ENCODE measurements at places on chromosomes 16 and 17.

DNA sequence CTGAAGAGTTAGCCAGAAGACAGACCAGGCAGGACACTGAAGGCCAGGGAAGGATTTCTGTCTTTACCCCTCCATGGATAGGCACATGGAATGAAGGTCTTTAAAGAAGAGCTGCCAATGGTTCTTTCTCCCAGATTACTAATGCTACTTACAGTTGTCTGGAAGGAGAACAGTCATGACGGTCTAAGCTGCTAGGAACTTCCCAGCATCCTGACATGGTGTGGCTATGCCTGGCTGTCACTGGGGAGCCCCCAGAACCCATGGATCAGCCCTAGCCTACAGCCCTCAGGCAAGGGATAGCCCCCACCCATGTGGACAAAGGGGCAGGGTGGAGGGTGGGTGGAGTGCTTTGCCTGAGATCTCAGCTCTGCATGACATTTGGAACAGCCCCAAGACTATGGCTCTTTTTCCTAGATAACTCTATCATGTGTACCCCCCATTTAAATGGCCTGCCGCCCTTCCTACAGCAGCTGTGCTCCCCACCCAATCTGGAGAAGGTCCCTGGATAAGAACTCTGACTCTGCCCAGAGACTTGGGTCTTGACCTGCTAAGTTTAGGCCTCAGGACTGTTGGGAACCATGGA is 9.2 kb upstream of the KAT7 start:
- DNase-seq: no peak

DNA sequence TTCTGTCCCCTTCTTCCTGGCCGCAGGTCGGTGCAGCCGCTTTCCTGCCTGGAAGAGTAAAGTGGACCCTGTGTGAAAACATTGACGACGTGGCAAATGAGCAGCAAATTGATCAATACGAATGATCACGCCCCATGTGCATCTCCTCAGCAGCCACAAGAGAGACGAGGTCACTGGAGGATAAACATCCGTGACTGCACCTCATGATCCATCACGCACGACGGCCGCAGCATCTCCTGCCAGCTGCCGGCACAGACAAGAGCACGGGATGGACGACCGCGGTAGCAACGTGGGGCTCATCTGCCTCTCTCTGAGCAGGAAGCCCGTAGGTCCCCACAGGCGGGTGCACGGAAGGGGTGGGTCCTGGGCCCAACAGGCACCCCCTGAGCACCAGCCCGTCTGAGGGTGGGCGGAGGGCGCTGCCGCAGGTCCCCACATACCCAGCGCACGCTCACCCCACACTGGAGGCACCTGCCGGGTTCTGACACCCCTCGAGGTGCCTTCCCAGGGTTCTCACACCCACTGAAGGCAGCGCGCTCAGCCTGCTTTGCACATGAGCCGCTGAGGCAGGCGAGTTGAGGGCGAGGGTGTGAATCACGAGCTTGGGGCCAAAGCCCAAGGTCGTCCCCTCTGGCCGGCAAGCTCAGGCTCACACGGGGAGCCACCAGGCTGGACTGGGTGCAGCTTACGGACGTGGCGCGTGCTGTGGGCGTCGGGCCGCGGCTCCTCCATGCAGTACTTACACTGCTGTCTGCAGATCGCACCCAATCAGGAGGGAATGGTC is 12.3 kb upstream of the CDH15 start:
- no peak for DNase-seq

- DNase-seq: peak; percentile 45
Measured at GRCh38 chr17:4249452-4250029, 14.2 kb downstream of the ANKFY1 start.

DNA sequence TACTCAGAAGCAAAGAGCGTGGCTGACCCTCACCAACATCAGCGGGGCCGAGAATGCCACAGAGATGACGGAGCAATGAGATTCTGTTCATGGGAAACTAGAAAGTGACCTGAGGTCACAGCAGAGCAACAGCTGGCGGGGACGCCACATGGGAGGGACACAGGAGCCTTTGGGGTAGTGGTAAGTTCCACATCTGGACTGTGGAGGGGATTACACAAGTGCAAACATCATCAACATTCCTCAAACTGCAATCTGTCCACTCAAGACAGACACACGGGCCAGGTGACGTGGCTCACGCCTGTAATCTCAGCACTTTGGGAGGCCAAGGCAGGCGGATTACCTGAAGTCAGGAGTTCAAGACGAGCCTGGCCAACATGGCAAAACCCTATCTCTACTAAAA is 11.2 kb downstream of the HAGH start:
- DNase-seq: no peak

DNA sequence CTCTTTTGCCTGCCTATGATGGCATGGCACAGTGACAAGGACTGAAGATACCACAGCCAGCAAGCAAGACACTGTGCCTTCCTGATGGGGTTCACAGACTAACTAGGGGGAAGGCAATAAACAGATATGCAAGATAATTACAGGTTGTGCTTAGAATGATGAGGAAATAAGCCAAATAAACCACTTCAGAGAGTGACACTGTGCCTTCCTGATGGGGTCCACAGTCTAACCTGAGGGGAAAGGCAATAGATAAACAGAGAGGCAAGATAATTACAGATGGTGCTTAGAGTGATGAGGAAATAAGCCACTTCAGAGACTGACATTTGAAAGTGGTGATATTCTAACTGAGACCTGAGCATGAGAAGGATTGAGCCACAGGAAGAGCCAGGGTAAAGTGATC is 84.2 kb downstream of the HS3ST2 start:
- DNase-seq: no peak

DNA sequence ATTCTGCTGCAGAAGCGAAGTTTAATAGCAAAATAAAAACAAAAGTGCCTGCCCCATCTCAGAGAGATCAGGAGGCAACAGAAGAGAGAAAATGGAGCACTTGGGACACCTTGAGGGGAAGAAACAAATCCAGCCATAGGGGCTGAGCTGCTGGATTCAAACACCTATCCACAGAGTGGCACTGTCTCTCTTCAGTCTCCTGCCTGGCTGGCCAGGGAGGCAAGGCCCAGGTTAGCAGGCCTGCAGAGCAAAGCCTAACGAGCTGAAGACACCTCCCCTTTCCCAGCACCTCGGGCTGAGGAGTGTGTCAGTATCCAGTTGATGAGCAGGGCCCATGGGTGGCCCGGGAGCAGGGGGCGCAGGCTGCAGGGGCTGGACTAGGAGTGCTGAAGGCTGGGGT is 8.8 kb upstream of the KRT31 start:
- no peak for DNase-seq

DNA sequence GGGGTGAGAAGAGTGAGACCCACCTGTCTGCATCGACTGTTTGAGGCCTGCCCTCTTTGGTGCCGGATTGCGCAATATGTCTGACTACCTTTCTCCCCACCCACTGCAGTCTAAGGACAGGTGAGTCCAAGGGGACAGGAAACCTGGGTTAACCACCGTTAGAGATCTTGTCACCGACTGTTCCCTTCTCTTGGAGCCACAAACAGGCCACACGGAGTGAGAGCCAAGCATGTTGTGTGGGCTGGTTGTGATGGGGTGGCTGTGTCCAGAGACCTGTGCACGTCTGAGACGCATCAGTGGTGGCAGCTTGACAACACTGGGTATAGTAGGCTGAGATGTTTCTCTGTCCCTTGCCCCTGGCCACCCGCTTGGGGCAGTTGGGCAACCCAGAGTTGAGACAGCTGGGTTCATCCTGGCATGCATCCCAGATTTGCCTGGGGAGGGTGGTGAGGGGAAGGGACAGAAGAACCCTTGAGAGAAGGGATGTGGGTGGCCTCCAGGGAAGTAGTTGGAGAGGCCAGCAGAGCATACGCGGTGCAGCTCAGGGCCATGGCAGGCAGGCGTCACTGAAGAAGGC is 21.4 kb downstream of the MPRIP start:
- no peak for DNase-seq

DNA sequence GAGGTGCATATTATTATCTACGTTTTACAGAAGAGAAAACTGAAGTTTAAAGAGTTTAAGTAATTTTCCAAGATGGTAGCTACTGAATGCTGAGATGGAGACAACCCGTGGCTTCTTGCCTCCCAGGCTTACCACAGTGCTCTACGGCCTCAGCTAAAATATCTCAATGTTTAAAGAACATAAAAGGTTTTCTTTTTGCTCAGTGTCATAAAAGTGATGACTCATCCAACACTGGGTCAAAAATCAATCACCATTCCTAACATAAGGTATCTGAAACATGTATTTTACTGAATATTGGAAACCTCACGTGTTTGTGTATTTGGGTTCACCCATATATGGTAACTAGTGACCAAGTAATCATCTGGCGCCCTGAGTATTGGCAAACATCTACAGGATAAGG is 18.4 kb downstream of the ABCA9 start:
- no peak for DNase-seq

DNA sequence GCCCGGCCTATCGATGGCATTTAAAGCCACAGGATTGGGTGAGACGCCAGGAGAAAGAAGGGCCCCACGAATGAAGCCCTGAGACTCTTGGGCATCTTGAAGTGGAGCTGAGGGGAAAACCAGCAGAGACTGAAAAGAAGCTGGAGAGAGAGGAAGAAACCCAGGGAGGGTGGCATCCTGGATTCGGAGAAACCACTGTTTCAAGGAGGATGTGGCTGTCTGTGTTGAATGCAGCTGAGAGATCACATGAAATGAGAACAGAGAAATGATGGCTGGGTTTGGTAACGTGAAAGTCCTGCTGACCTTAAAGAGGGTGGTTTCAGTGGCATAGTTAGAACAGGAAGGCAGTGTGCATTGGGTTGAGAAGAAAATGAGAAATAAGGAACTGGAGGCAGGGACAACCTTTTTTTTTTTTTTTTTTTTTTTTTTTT is 3.8 kb downstream of the TNFSF12 start:
- peak; percentile 89 for DNase-seq

- DNase-seq: no peak
Measured at GRCh38 chr17:3639981-3640596, 3.5 kb downstream of the CTNS start.

DNA sequence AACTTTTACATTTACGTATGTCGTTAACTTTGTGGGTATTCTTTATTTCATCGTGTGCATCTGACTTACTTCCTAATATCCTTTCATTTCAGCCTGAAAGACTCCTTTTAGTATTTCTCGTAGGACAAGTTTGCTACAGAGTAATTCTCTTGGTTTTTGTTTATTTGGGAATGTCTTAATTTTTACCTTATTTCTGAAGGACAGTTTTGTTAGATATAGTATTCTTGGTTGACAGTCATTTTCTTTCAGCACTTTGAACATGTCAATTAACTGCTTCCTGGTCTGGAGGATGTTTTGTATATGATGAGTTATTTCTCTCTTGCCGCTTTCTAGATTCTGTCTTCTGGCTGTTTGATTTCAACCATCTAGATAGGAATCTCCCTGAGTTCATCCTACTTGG is 109.2 kb upstream of the NACA2 start:
- DNase-seq: no peak

GRCh38 chr16:1181404-1182315 is 28.8 kb downstream of the CACNA1H start:
- no peak for DNase-seq

DNA sequence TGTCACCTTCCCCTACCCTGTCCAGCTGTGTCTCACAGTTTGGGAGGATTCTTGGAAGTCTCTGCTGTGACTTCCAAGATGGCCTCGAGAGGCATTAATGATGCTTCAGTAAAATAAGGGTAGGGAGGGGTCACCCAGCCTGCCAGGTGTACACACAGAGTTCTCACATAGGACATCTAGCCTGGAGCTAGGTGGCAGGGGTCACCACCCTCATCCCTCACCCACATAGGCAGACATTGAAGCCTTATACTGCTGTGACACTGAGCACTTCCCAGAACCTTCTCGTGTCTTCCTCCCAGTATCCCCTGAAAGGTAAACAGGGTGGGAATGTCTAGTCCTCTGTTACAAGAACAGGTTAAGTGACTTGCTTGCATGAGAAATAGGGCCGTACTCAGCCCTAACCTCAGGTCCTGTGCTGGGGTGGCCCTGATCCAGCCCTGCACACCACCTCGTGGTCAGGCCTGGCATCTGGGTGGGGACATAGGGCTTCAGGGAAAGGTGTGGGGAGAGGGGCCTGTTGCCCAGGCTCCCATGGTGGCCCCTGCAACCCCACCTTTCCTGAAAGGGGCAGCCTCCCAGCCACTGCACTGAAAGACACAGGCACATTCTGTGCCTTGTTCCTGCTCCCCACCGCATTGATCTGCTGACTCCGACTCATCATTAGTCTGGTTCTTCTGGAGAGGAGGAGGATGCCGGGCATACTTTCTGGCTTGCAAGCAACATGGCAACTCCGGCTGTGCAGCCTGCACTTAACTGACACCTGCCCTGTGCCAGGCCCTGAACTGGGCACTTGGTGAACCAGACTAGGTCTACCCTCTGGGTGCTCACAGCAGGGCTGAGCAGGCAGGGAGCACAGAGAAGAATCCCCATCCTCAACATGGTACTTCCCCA is 3.6 kb upstream of the MMP15 start:
- DNase-seq: no peak

- no peak for DNase-seq
Measured at GRCh38 chr16:23753908-23754593, 775 bp upstream of the CHP2 start.

Measured in B cell (primary cell).